ENCODE measurements at places on chromosomes 3 and 15. TPM values are rescaled to one million over a fixed set of nuclear protein-coding genes. Genes with fewer than 3 reads are reported as not detected.

The ZNF620 gene
- 7.3 TPM for total RNA-seq

The GOLGA8H gene
- total RNA-seq: not detected

DNA sequence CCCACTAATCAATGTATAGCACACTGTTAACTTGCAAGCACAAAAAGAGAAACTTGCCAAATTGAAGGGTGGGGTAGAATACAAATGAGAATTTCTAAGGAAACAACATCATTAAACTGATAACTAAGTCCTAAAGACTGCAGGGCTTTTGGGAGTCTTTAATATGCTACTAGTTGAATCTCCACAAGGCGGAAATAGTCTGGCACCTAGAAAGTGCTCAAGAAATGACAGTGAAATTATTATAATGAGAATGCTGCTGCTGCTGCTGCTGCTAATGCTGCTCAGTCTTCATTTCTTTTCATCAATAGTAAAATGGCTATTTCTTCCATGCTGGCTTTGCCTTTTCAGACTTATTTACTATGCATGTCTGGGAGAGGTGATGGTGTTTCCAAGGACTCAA, 91.8 kb downstream of the BTD start:
- no peak for DNase-seq

DNA sequence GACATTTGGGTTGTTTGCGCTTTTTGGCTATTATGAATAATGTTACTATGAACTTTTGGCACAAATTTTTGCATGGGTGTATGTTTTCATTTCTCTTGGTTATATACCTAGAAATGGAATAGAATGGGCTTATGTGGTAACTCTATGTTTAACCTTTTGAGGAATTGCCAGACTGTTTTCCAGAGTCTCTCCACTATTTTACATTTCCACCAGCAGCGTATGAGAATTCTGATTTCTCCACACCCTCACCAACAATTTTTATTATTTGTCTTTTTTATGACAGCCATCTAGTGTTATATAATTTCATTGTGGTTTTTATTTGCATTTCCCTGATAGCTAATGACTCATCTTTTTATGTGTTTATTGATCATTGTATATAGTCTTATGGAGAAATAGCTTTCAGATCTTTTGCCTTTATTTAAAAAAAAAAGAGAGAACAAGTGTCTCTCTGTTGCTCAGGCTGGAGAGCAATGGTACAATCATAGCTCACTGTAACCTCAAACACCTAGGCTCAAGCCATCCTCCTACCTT, 247.2 kb downstream of the OPA1 start:
- DNase-seq: no peak

GRCh38 chr3:184583578-184584451, 22.2 kb downstream of the EPHB3 start:
- DNase-seq: no peak

The ANKRD34C gene
- total RNA-seq: not detected

- DNase-seq: no peak
These were observed 53.7 kb downstream of the CD47 start for GRCh38 chr3:108036984-108037741.

- no peak for DNase-seq
These were observed 315.5 kb downstream of the TLE3 start for GRCh38 chr15:69782139-69782658.

GRCh38 chr3:100533176-100533575, 40.8 kb downstream of the TMEM45A start:
- DNase-seq: no peak

Measured in sigmoid colon (tissue), 7 donors.